Transverse colon (tissue), 4 donors: ENCODE measurements at places on chromosomes 7 and 10. TPM values are rescaled to one million over a fixed set of nuclear protein-coding genes. Genes with fewer than 3 reads are reported as not detected.

MRPL43 gene
- 104 TPM for total RNA-seq

TUBAL3 gene
- total RNA-seq: 29.5 TPM

NME8 gene
- total RNA-seq: not detected

PPA1 gene
- total RNA-seq: 84.8 TPM

CLRN3 gene
- total RNA-seq: 104 TPM

HMX2 gene
- total RNA-seq: not detected

PDZD8 gene
- total RNA-seq: 36.7 TPM

GRCh38 chr10:31515819-31516402 lies 196.9 kb downstream of the ZEB1 start:
- DNase-seq: no peak

GRCh38 chr7:50068026-50068425 lies 25.0 kb downstream of the ZPBP start:
- DNase-seq: peak; percentile 20

DNA sequence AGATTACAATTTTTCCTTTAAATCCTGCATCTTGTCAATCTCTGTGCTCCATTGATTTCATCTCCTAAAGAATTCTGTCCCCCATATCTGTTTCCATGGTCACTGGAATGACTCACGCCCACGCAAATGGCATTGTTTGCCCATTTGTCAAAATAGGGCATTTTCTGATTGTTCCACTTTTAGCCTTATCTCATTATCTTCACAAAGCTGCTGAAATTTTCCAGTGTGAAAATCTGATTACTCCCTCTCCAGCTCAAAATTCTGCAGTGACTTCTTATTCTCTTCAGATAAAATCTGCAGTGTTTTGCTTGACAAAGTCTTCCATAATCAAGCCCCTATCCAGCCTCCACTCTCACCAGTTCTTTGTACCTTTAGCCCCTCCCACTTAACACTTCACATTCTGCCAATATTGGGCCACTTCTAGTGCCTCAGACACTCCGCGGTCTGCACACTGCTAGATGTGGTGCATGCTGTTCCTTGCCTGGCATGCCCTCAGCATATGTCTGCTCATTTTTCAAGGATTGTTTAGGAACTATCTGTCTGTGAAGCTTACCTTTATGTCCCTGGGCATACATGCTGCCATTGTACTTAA lies 33.9 kb upstream of the CTTNBP2 start:
- DNase-seq: no peak

DNA sequence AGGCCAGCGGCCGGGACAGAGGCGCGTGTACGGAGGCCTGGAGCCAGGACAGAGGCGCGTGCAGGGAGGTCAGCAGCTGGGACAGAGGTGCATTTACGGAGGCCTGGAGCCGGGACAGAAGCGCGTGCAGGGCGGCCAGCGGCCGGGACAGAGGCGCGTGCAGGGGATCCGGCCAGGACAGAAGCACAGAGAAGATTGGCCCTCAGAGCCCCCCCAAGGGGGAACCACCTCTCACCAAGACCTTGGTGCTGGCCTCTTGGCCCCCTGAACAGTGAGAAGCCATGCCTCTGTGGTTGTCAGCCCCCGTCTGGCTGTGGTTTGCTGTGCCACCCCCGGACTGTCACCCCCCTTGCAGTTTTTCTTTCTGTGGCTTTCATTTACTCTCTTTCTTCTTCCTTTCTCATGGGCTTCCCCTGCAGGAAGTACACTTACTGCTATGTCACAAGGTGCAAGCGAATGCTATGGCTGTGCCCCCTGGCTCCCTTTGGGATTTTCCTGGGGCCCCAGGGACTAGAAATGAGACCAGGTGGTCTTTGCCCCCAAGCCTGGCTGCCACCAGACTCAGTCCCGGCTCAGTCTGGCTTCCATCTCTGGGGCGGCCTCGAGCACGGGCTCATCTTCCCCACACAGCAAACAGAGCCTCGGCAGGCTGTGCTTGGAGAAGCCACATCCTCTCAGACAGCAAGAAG lies 41.1 kb downstream of the INSIG1 start:
- no peak for DNase-seq

DNA sequence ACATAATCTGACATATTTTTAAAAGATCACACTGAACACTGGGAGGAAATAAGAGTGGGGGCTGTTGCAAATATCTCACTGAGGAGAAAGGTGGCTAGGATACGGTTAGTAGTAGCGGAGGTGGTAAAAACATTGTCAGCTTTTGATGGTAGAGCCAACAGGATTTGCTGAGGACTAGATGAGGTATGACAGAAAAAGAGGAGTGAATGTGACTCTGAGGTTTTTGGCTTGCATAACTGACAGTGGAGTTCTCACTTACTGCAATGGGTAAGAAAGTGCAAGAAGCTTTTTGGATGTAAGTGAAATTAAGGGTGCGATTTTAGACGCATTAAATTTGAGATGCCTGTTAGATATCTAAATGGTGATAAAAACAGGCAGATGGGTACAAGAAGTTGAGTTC lies 102.0 kb upstream of the MBL2 start:
- DNase-seq: no peak

DNA sequence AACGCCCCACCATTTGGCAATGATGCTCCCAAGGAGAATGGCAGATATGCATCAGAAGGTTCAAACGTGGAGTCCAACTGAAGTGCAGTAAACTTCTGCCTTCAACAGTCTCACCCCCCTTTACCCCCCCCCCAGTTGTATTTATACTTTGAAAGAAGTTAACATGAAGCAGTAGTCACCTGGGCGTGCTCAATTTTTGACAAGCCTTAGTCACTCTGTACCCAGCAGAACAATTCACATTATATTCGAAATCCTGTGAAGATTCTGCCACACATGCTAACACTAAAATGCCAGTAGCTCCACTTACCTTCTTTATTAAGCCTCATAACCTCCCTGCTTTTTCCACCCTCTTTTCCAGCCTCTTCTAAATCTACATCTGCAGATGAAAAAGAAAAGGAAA lies 894 bp downstream of the ATXN7L1 start:
- DNase-seq: no peak

DNA sequence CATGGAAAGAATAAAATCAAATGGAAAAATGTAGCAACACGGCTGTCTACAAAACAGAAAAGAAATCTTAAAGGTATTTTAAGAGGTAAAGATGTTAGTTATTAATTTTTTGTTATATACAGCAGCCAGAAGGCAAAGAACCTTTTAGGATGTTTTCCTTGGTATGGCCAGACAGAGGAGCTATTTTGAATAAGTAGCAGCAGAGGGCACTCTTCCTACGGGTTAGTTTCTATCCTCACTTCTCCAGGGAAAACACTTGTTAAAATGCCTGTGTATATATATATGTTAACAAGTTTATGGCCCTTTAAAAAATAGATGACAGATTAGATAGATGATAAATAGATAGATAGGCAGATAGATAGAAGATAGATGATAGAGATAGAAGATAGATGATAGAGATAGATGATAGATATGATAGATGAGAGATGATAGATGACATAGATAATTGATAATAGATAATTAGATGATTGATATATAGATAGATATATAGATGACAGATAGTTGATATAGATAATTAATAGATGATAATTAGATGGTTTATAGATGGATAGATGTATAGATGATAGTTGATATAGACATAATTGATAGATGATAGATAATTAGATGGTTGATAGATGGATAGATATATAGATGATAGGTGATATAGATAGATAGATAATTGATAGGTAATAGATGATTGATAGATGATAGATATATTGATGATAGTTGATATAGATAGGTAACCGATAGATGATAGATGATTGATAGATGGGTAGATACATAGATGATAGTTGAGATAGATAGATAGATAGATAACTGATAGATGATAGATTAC lies 57.8 kb upstream of the WIPF3 start:
- no peak for DNase-seq

GRCh38 chr7:3146571-3147226 lies 103.0 kb upstream of the CARD11 start:
- DNase-seq: no peak

DNA sequence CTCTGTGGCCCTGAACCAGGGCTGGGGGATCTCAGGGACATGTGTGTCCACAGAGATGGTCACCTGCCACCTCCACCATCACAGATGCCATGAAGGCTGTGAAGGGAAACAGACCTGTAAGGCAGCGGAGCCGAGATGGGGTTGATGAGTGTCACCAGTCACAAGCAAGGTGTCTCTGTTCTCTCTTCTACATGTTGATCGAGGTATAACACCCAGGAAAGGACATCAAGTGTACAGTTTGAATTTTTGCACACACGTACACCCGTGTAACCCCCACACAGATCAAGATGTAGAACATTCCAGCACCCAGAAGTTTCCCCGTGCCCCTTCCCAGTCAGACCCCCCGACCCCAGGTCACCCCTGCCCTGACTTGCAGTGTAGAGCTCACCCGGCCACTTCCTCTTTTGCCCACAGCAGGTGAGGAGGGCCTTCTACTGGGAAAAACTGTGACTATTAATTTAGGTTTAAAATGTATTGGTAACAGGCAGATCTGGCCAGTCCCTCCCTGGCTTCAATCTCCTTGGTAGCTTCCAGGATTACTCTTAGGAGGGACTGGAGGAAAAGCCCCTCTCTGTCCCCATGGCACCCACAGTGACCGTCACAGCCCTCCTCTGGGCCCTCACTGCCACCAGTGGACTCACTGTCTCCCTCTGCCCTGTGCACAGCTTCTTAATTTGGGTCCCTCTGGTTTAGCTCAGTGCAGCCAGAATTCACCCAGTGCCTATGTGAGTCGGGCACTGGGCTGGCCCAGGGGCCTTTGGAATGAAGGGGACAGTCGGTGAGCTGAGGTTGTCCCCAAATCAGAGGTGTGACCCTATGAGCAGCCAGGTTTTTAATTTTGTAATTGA lies 108.2 kb downstream of the LHPP start:
- DNase-seq: no peak

GRCh38 chr7:112360681-112361080 lies 89.6 kb upstream of the IFRD1 start:
- no peak for DNase-seq

- no peak for DNase-seq
These were observed 32.4 kb downstream of the EPC1 start for GRCh38 chr10:32314588-32314987.

GRCh38 chr7:139456511-139456910 lies 27.0 kb downstream of the KLRG2 start:
- no peak for DNase-seq

GRCh38 chr10:33265621-33266020 lies 68.8 kb downstream of the NRP1 start:
- peak; percentile 67 for DNase-seq
